Activated T-helper 2 cell treated with anti-CD3 and anti-CD28 coated beads, Interferon-gamma antibody, Interleukin-2, Interleukin-4, amounts not matched to agents 10 μg/mL and 5 μg/mL and 100 μg/mL, durations not matched to agents 14 hours and 24 hours and 36 hours (primary cell): ENCODE measurements at places on chromosomes 7 and 10.

- DNase-seq: no peak
These were observed 8.5 kb downstream of the TMEM225B start for GRCh38 chr7:99606531-99606930.

DNA sequence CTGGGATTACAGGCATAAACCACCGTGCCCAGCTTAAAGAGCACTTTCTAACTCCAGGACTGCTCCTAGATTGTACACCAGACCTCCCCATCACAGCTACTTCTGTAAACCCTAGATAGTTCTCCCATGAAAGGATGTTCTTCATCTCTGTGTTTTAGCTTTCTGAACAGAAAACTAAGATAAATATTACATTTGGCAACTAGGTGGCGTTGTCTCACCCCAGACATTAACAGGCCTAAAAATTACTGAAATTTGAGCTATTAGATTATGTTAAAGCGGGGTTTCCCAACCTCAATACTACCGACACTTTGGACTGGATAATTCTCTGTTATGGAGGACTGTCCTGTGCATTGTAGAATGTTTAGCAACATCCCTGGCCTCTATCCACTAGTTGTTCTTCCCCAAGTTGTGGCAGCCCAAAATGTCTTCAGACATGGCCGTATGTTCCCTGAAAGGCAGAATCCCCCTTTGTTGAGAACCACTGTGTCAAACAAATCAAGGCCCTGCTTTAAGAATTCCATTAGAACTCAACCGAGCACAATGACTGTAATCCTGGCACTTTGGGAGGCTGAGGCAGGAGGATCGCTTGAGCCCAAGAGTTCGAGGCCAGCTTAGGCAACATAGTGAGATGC lies 19.1 kb downstream of the ATOH7 start:
- no peak for DNase-seq

GRCh38 chr7:5354460-5355232 lies 69.0 kb downstream of the TNRC18 start:
- DNase-seq: no peak

DNA sequence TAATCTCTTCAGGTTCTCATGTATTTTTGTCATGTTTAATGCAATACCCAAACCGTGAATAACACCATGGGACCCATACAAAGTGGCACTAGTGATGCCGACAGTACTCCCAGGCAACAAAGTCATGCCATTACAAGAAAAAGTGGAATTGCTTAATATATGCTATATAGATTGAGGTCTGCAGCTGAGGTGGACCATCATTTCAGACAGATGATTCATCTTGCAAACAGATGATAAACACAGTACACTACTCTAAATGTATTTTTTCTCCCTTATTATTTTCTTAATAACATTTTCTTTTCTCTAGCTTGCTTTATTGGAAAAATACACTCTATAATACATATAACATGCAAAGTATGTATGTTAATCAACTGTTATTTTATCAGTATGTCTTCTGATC lies 14.6 kb upstream of the PCDH15 start:
- DNase-seq: no peak

- DNase-seq: peak; percentile 53
These were observed 67.9 kb upstream of the PRKCQ start for GRCh38 chr10:6647811-6648526.
